ENCODE measurements at places on chromosomes 16 and 17.
A peak's percentile ranks its signal among the peaks of the same experiment; 100 is the strongest.

DNA sequence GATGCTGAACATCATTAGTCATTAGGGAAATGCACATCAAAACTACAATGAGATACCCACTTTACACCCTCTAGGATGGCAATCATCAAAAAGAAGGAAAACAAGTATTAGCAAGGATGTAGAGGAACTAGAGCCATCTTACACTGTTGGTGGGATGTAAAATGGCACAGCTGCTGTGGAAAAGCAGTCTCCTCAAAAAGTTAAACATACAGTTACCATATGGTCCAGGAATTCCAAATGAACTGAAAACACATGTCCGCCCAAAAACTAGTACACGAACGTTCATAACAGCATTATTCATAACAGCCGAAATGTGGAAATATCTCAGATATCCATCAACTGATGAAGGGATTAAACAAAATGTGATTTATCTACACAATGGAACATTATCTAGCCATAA is 7.0 kb downstream of the FBF1 start:
- no peak for DNase-seq

- no peak for DNase-seq
These were observed 19.9 kb upstream of the CALB2 start for GRCh38 chr16:71338632-71339031.

- peak; percentile 54 for DNase-seq
These were observed 257.3 kb upstream of the SALL1 start for GRCh38 chr16:51408357-51408756.

GRCh38 chr16:69847643-69848042 is 85.5 kb downstream of the WWP2 start:
- DNase-seq = no peak

- DNase-seq = peak; percentile 35
These were observed 233.1 kb upstream of the AXIN2 start for GRCh38 chr17:65794572-65794971.

DNA sequence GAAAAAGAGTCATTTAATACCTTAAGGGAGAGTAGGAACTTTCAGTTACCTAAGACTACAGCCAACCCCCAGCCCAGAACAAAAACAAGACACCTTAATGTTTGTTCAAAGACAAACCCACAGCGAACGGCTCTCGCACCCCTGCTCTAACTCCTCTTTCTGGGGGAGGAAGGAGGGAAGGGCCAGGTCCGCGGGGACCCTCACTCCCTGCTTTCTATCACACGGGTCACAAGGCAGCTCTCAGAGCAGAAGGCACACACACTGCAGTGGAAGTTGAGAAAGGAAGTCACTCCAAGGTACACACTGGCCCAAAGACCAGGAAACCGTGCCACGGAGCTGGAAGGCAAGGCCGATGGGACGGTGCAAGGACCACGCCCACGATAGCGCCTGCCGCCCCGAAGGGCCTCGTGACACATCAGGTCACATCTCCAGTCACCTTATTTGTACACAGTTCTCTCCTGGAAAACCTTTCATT is 10.0 kb downstream of the LITAFD start:
- no peak for DNase-seq

- DNase-seq = peak; percentile 52
These were observed 54.3 kb downstream of the NEUROD2 start for GRCh38 chr17:39553341-39553945.
